T-cell (primary cell): ENCODE measurements at places on chromosomes 11 and 22. TPM values are rescaled to one million over a fixed set of nuclear protein-coding genes. Genes with fewer than 3 reads are reported as not detected.

DNA sequence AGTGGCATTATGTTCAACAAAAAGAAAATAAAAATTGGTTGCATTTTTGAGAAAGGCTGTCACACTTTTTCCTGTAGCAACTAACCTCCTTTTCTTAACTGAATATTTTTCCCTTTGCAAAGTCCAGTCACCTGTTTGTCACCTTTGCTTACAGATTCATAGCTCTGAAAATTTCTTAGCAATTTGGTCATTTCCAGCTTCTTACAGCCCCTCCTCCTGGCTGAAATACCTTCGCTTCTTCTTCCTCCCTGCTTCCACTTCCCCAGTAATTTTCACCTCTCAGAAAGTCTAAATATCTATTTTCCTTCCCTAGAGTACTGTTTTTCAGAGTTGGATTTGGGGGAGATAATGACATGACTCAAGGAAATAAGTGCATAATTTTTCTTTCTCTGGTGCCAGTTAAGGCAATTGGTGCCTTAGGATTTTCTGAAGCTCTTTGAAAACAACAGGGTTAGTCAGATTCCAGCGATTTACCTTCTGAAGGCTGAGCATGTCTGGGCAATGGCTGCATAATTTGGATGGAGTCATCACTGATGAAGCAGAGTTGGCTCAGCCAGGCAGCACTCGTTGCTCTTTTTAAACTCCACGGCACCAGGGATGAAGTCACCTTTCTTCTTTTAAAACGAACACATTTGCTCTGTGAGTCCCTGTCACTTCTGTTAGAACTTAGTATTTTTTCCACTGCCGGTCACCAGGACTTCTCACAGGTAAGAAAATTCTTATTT is 62.1 kb upstream of the AMOTL1 start:
- no peak for DNase-seq

DNA sequence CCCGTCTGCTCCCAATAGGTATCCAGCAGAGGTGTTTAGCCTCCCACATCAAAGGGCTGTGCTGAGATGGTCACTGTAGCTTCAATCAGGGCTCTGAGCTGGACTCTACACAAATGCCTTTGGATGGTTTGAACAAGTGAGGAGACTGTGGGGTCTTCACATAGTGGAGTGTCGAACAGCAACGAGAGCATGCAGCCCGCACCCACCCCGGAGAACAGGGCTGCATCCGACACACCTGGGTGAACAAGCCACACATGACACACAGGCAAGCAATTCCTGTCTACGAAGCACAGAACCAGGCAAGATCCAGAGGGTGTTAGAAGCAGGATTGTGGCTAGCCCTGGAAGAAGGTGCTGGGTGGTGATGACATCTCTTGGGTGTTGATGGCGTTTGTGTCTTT is 58.0 kb upstream of the FGF3 start:
- no peak for DNase-seq

GRCh38 chr11:65574811-65575567 is 864 bp upstream of the EHBP1L1 start:
- DNase-seq: no peak

DNA sequence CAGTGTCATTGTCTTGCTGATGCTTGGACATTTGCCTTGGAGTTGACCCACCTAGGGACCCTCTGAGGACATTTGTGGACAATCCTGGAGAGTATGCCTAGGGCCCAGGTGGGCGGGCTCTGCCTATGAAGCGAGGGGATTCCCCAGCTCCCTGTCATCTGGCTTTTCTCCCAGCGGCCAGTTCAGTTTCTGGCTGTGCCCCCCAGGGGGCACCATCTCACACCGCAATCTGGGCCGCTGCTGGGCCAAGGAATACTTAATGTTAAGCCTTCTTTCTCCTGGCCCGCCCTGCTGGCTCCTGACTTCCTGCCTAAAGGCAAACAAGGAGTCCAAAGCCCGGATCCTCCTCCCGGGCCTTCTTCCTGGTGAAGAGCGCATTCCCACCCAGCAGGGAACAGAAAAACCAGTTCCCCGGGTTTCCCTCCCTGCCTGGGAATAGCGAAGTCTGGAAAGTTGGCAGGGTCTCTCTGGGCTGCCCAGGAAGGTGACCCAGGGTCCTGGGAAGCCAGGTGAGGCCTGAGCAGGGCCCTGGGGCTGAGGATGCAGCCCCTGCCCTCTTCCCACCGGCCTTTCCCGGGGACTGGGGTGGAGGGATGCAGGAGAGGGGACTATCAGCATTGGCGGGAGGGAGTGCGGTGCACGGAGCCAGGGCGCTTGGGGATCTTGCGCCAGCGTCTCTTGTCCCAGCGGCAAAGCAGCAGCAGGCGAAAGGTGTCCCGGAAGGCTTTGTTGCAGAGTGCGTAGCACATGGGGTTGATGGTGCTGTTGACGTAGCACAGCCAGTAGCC is 11.9 kb downstream of the CHRM1 start:
- DNase-seq: no peak

DNA sequence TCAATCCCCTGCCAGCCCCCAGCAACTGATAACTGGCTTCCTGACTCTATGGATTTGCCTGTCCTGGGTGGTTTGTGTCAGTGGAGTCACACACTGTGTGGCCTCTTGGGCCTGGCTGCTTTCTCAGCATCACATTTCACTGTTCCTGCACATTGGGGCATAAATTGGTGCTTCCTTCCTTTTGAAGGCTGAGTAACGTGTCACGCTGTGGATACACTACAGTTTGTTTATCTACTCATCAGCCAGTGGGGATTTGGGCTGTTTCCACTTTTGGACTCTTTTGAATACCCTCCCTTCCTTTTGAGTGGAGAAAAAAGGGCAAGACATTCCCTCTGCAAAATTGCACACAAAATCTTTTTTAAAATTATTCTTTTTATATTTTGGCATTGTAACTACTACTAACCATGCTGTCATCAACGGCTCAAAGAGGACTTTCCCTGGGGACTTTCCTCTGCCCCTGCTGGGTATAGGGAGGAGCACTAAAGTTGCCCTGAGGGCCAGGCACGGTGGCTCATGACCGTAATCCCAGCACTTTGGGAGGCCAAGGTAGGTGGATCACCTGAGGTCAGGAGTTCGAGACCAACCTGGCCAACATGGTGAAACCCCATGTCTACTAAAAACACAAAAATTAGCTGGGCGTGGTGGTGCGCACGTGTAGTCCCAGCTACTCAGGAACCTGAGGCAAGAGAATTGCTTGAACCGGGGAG is 7.8 kb upstream of the CELSR1 start:
- DNase-seq: no peak

DNA sequence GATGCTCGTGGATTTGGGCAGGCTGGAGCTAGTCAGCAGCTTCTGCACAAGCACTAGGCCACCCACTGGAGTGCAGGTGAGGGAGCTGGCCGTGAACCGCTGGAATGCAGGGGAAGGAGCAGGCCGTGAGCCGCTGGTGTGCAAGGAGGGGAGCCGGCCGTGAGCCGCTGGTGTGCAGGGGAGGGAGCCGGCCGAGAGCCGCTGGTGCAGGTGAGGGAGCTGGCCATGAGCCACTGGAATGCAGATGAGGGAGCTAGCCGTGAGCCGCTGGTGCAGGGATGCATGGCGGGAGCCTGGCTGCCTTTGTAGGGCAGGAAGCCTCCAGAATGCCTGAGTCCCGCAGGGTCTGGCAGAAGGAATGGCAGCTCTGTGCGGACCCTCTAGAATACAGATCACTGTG is 4220.0 kb upstream of the OR11H1 start:
- no peak for DNase-seq

Gene SLC16A8
- total RNA-seq: 0.19 TPM

Gene NLRX1
- 7.2 TPM for total RNA-seq

Gene SLC22A9
- not detected for total RNA-seq
